ENCODE measurements at places on chromosomes 5 and 9.
A peak's percentile ranks its signal among the peaks of the same experiment; 100 is the strongest.

- DNase-seq, result peak; percentile 18
Observed at GRCh38 chr5:41707853-41708603, 162.2 kb downstream of the OXCT1 start.

GRCh38 chr9:75896193-75896592, 5.7 kb downstream of the PCSK5 start:
- no peak for DNase-seq

DNA sequence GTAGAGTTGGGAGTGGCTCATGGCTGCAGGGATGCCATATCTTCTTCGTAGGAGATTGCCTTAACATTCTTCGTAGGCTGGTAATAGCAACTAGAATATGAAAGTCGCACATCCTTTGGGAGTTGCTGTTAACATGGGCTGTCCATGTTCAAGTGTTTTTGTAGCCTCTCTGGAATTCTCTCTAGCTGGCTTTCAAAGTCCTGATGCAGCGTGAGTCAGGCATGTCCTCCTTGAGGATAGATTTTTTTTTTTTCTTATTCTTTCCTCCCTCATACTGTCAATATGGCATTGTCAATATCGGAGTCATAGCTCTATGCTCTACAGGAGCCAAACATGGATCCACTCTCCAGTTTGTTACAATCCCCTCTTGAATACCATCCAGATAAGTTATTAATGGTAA, 494.8 kb upstream of the WWC1 start:
- DNase-seq, result no peak

GRCh38 chr9:6198251-6198650, 17.4 kb upstream of the IL33 start:
- DNase-seq, result no peak
